ENCODE measurements at places on chromosomes 13 and 19.

GRCh38 chr19:40419780-40420179 lies 6.0 kb downstream of the SERTAD1 start:
- no peak for DNase-seq

DNA sequence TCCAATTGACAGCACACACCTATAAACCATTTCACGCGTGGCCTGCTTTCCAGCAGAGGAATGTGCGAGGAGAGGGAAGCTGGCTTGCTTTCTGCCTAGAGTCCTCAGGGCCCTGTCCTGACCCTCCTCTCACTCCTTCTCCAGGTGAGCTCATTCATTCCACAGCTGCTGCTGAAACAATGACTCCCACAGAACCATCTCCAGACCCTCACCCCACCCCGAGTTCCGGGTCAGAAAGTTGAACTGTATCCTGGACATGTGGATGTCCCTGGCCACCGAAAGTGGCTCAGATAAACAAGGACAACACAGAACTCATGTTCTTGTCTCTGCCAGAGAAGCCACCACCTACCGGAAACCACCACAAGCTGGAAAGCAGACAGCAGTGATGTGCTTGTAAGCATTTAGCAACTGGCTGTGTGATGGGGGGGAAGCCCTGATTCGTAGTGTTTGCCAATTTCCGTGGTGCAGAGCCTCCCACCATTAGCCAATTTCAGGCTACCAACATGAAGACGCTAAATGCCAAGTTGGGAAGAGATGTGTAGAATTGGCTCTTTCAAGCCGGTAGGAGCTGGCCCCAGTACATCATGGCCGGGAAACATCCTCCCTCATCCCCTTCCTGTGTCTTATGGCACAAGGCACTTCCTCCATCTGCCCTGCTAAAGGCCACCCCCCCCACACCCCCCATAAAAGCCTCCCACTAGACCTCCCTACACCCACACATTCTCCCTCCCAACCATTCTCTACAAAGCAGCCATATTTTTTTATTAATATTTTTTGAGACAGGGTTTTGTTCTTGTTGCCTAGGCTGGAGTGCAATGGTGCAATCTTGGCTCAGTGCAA lies 5.0 kb downstream of the SYCE2 start:
- DNase-seq, result peak; percentile 56

DNA sequence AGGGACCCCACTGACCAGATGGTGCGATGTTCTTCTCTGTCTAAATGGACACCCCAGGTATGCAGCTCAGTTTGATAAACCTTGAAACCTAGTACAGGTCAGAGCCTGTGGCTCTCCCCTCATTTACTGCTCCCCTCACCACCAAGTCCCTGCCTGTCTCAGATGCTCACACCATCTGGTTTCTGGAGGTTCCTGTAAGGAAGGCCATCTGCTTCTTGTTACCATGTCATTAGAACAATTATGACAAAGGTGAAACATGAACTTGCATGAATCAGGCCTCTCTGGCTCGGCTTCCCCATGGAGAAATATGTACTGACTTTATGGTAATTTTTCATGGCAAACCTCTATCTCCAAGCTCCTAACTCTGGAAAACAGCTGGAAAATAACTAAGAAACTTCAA lies 965.7 kb downstream of the UQCRFS1 start:
- DNase-seq, result no peak

GRCh38 chr13:75196147-75196837 lies 285.7 kb downstream of the TBC1D4 start:
- DNase-seq, result no peak

- no peak for DNase-seq
Measured at GRCh38 chr13:99067159-99067985, 89.5 kb upstream of the DOCK9 start.

DNA sequence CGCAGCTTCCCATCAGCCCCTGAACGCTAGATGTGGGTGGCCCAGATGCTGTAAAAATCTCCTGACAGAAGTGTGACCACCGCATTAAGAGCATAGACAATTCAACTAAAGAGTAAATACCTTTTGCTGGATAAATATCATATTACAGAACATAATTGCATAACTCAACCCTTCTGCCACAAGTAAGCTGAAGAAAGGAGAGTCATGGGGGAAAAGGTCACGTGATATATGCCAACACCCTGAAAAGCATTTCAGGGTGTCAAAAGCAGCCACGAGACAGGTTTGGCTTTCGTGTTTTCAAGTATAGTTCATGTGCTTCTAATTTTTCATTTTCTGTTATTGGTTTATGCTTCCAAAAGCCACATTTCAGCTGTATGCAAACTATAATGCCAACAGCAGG lies 71.3 kb downstream of the LHFPL6 start:
- DNase-seq, result peak; percentile 3

GRCh38 chr19:17686592-17687024 lies 1.5 kb downstream of the UNC13A start:
- peak; percentile 9 for DNase-seq

GRCh38 chr19:8261347-8261746 lies 46.8 kb downstream of the CD320 start:
- no peak for DNase-seq

- DNase-seq, result no peak
Measured at GRCh38 chr13:89150362-89150761, 1479.2 kb downstream of the SLITRK5 start.

DNA sequence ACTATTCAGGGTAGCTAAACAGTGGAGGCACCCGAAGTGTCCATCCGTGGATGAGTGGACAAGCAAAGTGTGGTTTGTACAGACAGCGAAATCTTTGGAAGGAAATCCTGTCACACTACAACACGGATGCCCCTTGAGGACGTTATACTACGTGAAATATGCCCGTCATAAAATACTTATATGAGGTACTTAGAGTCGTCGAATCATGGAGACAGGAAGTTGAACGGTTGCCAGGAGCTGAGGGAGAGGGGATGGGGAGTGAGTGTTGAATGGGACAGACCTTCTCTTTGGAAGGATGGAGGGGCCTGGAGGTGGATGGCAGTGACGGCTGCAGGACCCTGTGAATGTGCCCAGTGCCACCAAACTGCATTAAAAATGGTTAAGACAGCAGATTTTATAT lies 11.6 kb downstream of the ATP4B start:
- no peak for DNase-seq

GRCh38 chr13:77807431-77808135 lies 110.1 kb downstream of the SLAIN1 start:
- no peak for DNase-seq

DNA sequence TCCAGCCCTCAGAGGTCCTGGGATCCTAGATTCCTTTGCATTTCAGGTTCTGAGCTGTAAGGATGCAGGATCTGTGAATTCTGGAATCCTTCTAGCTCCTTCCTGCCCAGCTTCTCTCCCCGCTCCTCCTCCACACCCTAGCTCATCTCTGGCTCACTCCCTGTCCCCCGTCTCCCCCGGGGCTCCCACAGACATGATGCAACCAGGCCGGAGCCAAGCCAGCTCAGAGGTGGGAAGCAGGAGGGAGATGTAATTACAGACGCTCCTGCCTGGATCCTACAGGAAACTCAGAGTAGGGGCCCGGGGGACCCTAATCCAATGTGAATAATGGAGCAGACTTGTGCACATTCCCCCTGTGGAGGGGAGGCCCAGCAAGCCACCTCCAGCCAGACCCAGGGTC lies 4.5 kb downstream of the GNG8 start:
- no peak for DNase-seq

DNA sequence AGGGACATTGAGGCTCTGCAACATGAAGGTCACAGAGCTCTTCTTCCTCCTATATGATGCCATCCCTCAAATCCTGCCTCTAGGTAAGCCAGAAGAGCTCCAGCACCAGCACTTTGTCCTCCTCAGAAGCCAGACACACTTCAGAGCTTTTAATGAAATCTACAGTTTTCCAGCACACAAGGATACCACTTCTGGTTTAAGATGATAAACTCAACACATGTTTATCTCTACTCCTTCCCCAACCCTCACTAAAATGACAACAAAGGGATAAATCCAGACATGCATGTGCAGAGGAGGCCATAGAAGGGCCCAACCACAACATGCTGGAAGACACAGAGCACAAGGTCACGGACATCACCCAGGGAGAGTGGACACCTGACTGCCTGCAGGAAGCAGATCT lies 195.3 kb downstream of the USP12 start:
- DNase-seq, result no peak

- no peak for DNase-seq
Measured at GRCh38 chr13:104006625-104007075, 940.4 kb upstream of the SLC10A2 start.

- DNase-seq, result no peak
Measured at GRCh38 chr19:15425321-15425950, 6.6 kb upstream of the AKAP8L start.

GRCh38 chr13:23684647-23685046 lies 114.4 kb downstream of the TNFRSF19 start:
- no peak for DNase-seq

GRCh38 chr13:112325142-112325808 lies 50.9 kb upstream of the SPACA7 start:
- no peak for DNase-seq

DNA sequence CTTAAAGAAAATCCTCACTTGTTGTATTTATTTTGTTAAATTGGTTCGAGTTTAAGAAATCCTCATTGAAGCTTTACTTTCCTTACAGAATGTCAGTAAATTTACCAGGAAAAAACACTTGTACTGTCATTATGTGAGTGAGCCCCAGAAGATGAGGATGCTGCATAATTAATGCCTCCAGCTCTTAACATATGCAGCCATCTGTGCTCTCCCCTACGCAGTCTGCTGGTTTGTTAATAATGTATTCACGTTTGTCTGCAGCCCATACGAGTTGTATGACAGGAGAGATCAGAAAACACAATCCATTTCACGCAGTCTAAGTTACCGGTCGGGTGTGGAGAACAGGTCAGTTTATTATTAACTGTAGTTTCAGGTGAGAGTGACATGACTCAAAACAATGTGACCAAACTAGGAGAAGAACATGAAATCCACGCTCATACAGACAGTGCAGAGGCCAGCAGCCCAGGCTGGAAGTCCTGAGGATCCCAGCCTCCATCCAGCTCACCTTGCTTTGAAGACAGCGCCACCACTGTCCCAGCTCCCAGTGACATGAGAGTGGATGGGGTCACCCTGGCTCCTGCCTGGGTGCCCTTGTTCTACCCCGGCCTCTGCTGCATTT lies 19.8 kb upstream of the ATP11A start:
- no peak for DNase-seq

DNA sequence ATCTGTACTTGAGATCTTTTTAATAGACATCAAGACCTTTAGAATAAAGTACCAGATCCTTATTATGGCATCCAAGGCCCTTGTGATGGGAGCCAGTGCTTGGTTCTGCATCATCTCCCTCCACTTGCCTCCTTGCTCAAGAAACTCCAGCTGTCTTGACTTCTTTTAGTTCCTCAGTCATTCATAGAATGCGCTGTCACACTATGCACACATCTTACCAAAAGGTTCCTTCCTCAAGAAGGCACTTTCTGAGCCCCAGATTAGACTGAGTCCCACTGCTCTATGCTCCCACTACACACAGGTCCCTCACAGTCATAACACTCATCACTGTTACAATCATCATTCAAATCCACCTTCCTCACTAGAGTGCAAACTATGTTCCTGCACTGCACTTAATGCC lies 57.8 kb upstream of the ITM2B start:
- no peak for DNase-seq

DNA sequence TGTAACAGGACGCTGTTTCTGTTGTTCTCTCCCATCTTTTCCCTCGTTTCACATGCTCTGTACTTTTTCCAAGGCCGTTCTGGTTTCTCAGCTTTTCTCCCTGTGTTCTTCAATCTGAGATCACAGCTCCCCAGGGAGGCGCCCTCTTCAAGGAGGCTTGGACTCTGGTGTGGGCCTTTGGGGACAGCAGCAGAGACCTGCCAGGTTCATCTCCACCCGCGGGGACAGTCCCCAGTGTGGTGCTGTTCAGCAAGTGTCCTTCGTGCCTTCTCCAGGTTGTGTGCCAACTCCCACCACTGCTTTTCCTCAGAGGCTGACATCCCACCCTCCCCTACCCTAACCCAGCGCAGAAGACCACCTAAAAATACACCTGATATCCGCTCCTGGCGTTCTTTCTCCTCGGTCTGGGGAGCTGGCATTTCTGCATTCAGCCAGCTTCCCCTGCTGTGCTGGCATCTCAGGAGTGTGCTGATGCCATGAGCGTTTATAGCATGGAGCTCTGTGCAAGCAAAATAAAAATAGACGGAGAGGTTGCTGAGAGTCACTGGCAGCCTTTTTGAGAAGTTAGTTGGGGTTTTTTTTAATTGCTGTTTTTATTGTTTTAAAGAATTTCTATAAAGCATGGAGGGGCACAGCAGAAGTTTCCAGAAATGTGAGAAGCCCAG lies 149.4 kb downstream of the STK24 start:
- DNase-seq, result no peak

GRCh38 chr13:42807866-42808265 lies 26.5 kb downstream of the FAM216B start:
- DNase-seq, result peak; percentile 14

DNA sequence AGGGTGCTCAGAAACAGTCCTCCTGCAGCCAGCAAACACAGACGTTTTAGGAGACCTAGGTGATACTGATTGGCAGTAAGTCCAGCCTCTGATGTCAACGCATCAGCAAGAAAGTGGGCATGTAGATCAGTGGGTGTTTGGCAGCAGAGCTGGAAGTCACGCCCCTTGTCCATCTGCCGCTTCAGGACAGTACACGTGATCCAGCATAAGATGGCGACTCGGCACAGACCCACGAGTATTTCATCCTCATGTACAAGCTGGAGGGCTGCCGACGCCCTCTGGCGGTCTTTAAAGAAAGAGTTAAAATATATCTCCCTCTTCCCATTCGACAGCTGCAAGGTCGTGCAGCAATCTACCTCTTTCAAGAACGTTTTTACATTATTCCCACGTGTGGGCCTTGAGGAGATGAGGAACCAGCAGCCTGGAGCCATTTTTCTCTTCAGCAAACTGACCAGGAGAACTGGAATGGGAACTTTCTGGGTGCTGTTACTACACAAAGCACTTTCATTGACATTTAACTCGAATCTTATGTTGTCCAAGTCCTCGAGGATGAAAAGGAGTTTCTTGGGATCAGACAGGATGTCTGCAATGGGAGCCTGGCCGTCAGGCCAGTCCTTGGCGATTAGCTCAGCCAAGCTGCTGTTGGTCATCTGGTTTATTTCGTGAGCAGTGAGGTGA lies 22.3 kb downstream of the NLRP11 start:
- DNase-seq, result peak; percentile 66

- no peak for DNase-seq
Measured at GRCh38 chr13:19069684-19070397, 111.8 kb downstream of the TUBA3C start.

All from suppressor macrophage treated with lipopolysaccharide for 4 hours (primary cell).